K562 (cell line): ENCODE measurements at places on chromosomes 12 and 14. TPM values are rescaled to one million over a fixed set of nuclear protein-coding genes. Genes with fewer than 3 reads are reported as not detected.

CPNE8 gene
- 2.4 and 2.5 TPM in 2 replicates for polyA plus RNA-seq

LALBA gene
- not detected in 2 replicates for polyA plus RNA-seq

CCDC175 gene
- not detected in 2 replicates for polyA plus RNA-seq

SLC25A21 gene
- polyA plus RNA-seq: 15.7 and 17.7 TPM in 2 replicates

SPTLC2 gene
- polyA plus RNA-seq: 8.6 and 14.0 TPM in 2 replicates

MSI1 gene
- not detected in 2 replicates for polyA plus RNA-seq

P2RX2 gene
- not detected in 2 replicates for polyA plus RNA-seq

IFNG gene
- not detected in 2 replicates for polyA plus RNA-seq

FBLN5 gene
- 0.11 TPM in 1 of 2 replicates, not detected in the other for polyA plus RNA-seq
